Naive B cell (primary cell): ENCODE measurements at places on chromosomes 4 and X. TPM values are rescaled to one million over a fixed set of nuclear protein-coding genes. Genes with fewer than 3 reads are reported as not detected.

The CT45A5 gene
- not detected for polyA plus RNA-seq

The TMEM156 gene
- polyA plus RNA-seq = 138 TPM

The CXCL11 gene
- polyA plus RNA-seq = not detected

The RXFP1 gene
- polyA plus RNA-seq = not detected

The SLC7A11 gene
- not detected for polyA plus RNA-seq

The ADGRL3 gene
- not detected for polyA plus RNA-seq

The RAB39B gene
- 3.4 TPM for polyA plus RNA-seq

The RAB9B gene
- polyA plus RNA-seq = 0.73 TPM

The CDKL2 gene
- polyA plus RNA-seq = not detected

The SRPX gene
- not detected for polyA plus RNA-seq

The PNMA3 gene
- not detected for polyA plus RNA-seq

DNA sequence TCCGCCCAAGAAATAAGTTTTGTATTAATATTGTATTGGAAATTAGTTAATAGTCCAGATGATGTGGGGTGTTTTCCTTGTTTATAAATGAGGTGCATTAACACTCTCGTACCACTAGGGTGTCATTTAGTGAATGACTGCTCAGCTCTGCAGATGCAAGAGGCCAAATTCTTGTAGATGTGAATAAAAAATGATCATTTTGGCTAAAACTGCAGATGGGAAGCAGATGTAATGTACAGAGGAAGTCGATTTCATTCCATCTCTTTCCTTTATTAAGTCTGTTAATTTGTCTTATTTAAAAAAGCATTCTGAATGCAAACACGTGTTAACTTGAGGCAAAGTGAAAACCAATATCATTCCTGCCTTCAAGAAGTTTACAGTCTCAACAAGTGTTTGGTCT is 108.1 kb downstream of the DHX15 start:
- DNase-seq = no peak

DNA sequence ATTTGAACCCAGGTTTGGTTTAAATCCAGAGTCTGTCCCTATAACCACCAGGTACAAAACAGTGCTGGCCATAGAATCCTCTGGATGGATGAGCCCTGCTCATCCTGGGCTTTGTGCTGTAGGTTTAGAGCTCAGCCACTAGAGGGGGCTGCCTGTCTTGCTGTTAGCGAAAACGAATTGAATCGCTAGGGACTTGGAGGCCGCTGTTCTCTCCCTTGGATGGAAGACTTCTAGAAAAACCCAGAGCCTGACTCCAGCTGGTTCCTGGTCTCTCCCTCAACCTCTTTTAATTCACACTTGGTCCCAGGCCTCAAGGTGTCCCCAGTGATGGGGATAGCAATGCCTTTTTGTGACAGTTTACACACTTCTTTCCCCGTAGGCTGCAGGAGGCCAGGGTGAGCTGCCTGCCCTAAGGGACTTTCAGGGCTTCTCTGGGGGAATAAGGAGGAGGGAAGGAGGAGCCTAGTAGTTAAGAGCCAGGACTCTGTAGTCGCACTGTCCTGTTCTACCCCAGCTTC is 8.7 kb downstream of the RIPPLY1 start:
- DNase-seq = peak; percentile 24

GRCh38 chr4:139800082-139800481 is 134.5 kb downstream of the MGST2 start:
- DNase-seq = no peak

DNA sequence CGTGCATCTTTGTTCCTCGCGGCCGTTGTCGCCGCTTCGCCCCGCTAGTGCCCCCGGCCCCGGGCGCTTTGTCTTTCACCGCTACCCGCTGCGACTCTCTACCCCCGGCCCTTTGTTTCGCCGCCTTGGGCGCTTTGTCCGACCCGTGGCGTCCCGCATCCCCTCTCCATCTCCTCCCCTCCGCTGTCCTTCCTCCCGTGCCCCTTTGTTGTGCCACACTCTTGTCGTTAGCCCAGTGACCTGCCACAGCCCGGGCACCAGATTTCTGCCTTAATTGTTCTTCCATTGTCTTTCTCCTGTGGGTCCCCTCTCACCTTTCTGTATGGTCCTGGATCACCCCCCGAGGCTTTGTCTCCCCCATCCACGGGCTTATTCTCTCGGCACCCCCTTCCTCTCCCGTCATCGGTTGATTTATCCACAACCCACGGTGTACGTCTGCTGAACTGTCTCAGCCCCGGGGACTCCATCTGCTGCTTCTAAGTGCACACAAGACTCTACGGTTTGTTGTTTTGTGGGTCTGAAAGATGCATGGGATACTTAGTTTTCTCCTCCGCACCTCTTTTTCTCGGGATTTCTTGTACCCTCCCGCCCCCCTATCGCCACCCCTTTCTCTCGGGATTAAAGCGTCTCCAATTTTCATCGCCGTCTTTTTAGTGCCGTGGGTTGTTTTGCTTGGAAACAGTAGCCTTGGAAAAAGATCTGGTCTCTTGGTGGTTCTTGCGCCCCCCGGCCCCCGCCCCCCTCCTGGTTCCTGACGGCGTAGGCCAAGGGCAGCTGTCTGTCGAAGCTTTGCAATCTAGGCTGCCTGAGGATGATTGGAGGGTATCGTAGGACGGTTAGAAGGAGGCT is 783 bp downstream of the RBPJ start:
- no peak for DNase-seq

DNA sequence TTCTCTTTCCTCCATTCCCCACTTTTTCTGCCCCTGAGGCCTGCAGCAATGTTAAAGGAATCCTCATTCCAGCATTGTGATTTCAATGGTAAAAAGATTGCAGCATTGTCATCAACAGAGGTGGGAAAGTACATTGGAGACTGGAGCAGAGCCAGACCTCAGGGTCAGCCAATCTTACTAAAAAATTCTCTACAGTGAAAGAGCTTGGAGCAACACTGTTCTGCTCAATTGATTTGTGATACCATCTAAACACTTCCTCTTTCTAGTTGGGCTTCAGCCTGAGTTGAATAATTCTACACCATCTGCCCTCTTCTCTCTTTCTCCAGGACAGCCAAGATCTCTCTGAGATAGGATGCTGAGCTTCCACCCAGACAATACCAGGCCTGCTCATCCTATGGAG is 176.5 kb downstream of the AR start:
- DNase-seq = no peak

DNA sequence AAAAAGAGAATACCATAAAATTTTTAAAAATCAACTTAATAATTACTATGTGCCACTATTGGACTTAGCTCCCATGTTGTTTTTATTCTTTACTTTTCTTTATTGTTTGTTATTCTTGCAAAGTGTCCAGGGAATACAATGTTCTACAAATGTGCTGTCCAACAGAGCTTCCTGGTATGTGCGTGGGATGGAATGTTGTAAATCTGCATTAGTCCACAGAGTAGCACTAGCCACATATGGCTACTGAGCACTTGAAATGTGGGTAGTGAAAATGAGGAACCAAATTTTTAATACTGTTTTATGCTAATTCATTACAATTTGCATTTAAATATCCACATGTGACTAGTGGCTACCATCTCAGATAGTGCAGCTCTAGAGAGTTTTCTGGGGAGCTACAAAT is 14.3 kb upstream of the CORIN start:
- DNase-seq = no peak

DNA sequence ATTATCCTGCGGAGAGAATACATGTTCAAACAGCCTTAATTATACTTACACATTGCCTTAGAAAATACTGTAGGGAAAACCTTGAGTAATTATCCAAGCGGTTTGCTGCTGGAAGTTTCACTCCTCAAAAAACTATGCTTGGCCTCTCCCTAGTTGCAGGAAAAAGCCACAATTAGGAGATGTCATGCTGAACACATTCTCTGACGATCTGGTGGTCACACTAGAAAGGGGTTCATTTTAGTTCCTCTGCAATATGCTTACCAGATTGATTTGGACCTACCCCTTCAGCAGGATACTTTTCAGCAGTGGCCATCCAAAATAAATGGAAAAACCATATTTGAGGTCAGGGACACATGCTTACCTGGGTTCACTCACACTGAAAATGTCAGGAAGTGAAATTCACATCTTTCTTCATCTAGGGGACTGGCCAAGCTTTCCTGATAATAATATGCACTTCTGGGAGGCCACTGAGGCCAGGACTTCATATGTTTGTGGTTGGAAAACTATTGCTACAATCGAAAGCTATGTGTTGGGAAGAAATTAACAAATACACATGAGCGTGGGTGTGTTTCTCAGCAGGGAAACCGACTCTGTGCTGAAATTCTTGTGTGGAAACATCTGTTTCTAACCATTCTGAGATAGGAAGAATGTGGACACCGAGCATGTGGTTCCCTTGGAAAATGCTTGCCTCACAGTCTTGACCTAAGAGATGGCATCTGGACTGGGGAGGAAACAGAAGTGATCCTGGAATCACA is 68.8 kb downstream of the ATXN3L start:
- no peak for DNase-seq

GRCh38 chrX:5113128-5113527 is 1115.5 kb downstream of the NLGN4X start:
- peak; percentile 15 for DNase-seq

- no peak for DNase-seq
Observed at GRCh38 chr4:147605499-147605898, 11.7 kb upstream of the TMEM184C start.

- DNase-seq = no peak
Observed at GRCh38 chr4:181372014-181372413, 871.2 kb upstream of the TENM3 start.

GRCh38 chr4:144787365-144788258 is 141.7 kb downstream of the HHIP start:
- DNase-seq = no peak

DNA sequence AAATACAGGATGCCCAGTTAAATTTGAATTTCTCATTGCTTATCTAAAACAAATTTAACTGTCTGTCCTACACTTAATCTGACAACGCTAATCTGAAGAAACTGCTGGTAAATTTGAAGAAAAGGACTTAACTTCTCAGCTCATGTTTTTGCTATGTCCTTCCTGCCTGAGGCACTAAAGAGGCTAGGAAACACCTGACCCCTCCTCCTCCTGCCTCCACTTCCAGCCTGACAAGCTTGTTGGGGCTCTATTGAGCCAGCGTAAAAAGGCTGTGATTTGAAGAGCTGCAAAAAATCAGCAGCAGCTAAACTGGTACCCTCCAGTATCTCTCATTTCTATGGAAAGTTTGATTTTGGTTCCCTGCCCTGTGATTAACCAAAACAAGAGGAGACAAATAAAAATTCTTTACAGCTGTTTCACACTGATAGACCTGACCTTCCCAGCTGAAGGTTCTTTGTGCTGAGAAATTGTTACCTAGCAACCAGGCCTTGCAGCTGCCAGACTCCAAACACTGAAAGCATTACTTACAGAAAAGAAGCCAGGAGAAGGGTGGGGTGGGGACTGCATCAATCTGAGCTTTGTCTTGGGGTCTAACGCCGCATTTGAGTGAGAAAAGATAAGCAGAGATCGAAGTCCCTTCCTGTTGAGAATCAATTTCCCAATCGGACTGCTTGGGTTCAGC is 35.0 kb downstream of the DCX start:
- no peak for DNase-seq

- no peak for DNase-seq
Observed at GRCh38 chrX:153496590-153496959, 1.8 kb downstream of the BGN start.
